ENCODE measurements at places on chromosomes 3 and 15. TPM values are rescaled to one million over a fixed set of nuclear protein-coding genes. Genes with fewer than 3 reads are reported as not detected.

SLC24A5 gene
- total RNA-seq: not detected

TRAT1 gene
- total RNA-seq: 61.0 TPM

RARB gene
- total RNA-seq: not detected

GRCh38 chr3:188662795-188663194 is 508.8 kb downstream of the LPP start:
- no peak overlapping the region for H3K4me3 ChIP-seq
- no peak for DNase-seq
- H3K27me3 ChIP-seq: no peaks in the 10 kb centered on the region
- peaks cover 8% of the 10 kb centered on the region for H3K4me1 ChIP-seq

DNA sequence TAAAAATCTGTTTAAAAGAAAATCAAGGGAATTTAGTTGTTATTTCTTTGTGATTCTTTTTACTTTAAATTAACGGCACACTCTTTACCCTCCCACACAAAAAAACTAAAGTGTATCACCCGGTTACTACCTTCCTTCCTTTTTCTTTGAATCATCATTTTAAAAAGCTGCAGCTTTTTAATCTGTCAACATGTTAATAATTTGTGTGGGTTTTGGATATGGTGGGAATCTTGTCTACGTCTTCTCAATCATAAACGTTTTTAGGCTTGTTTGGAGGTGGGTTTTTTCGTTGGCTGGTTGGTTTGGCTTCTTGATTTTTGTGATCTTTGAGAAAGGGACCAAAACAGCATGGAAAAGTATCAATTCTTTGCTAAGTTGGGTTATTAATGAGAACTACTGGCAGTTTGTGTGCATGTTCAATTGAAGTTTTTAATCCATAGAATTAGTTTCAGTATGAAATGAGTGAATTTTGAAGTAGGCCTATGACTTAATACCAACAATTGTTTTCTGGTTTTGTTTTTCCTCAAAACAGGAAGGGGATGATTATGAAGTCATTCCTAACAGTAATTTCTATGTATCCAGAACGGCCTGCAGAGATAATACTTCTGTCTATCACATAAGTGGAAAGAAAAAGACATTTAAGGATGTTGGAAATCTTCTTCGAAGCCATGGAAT is 4.5 kb downstream of the SMC4 start:
- peak overlapping the region; percentile 96 for H3K4me3 ChIP-seq
- no peak for DNase-seq

GRCh38 chr15:41840673-41841072 is 2.0 kb downstream of the PLA2G4B start:
- H3K27me3 ChIP-seq: no peaks in the 10 kb centered on the region
- no peak overlapping the region for H3K4me3 ChIP-seq
- H3K27ac ChIP-seq: no peak overlapping the region
- no peaks in the 10 kb centered on the region for H3K4me1 ChIP-seq

GRCh38 chr3:45566951-45567411 is 27.6 kb upstream of the LIMD1 start:
- H3K27ac ChIP-seq: peak overlapping the region; percentile 92
- no peak for DNase-seq
- H3K27me3 ChIP-seq: no peaks in the 10 kb centered on the region
- H3K36me3 ChIP-seq: no peaks in the 10 kb centered on the region

GRCh38 chr15:33608714-33609113 is 297.9 kb downstream of the RYR3 start:
- peaks cover 2% of the 10 kb centered on the region for H3K27me3 ChIP-seq
- H3K36me3 ChIP-seq: no peaks in the 10 kb centered on the region
- H3K27ac ChIP-seq: no peak overlapping the region
- DNase-seq: no peak
- no peaks in the 10 kb centered on the region for H3K4me1 ChIP-seq

DNA sequence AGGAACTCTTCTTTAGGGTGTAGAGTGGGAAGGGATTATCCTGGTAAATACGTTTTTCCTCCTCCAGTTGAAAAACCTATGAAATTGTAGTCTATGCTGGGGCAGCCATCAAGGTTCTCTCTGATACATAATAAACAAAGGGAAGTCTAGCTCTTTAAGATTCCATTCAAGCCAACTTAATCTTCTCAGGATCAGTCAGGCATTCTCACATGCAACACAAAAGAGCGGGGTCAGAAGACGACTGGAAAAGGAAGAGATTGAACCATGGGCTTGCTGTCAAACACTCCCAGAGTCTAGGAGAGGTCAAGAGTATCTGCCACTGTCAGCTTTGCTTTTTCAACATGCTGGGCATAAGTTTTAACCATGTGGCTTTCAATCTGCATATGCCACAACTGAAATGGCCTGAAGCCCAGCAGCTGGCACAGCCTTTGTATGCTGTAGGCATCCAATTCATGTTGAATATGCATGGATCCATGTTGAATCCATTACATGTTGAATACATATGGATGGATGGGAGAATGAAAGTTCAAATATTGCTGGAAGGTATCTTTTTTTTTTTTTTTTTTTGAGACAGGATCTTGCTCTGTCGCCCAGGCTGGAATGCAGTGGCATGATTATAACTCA is 8.5 kb downstream of the TRAT1 start:
- H3K36me3 ChIP-seq: peaks cover 58% of the 10 kb centered on the region
- DNase-seq: no peak

GRCh38 chr3:67662733-67663132 is 8.3 kb upstream of the SUCLG2 start:
- H3K4me1 ChIP-seq: peaks cover 27% of the 10 kb centered on the region
- no peaks in the 10 kb centered on the region for H3K27me3 ChIP-seq
- no peak for DNase-seq
- no peaks in the 10 kb centered on the region for H3K36me3 ChIP-seq
- no peak overlapping the region for H3K4me3 ChIP-seq

- peak overlapping the region; percentile 33 for H3K4me3 ChIP-seq
- no peaks in the 10 kb centered on the region for H3K36me3 ChIP-seq
- peaks cover 26% of the 10 kb centered on the region for H3K4me1 ChIP-seq
- no peaks in the 10 kb centered on the region for H3K27me3 ChIP-seq
- DNase-seq: peak; percentile 82
These were observed 104.1 kb upstream of the LPP start for GRCh38 chr3:188049606-188050530.

- no peak for DNase-seq
- H3K36me3 ChIP-seq: no peaks in the 10 kb centered on the region
These were observed 17.7 kb upstream of the GSK3B start for GRCh38 chr3:120111898-120112297.

DNA sequence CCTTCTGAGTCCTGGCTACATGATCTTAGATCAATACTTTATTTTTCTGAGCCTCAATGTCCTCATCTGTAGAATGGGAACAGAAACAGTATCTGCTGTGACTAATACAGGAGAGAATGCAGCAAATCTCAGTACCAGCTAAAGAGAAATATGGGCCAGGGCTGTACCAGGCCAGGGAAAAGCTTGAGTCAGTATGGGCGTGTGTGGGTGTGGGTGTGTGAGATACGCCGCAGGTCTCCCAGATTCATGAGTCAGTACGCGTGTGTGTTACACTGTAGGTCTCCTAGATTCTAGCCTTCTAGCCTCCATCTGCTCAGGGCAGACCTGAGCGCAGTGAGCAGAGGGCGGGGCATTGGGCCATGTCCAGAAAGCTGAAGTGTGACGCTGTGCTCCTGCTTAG is 15.2 kb downstream of the GNAI2 start:
- H3K4me3 ChIP-seq: no peak overlapping the region
- H3K27ac ChIP-seq: peak overlapping the region; percentile 80

DNA sequence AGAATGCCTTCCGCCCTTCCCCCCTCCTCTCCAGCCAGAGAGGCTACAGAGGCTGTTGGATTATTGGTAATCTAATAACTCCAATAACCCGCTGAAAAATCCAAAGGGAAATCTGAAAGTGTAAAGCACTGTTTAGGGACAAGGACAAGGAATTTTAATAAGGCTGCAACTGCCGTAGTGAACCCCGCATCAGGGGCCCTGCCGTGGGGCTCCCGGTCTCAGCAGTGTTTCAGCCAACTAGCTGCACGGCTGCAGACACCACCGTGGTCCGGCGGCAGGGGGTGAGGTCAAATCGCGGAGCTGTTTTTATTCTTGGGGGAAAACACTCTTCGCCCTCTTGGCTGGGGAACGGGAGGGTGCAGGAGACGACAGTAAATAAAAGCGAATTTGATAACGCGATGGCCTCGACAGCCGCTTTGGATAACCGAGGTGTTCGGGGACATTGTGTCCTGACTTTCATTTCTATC is 6.1 kb downstream of the BCL6 start:
- H3K27ac ChIP-seq: peak overlapping the region; percentile 99
- peak; percentile 82 for DNase-seq
- H3K36me3 ChIP-seq: peaks cover 25% of the 10 kb centered on the region
- no peaks in the 10 kb centered on the region for H3K27me3 ChIP-seq

DNA sequence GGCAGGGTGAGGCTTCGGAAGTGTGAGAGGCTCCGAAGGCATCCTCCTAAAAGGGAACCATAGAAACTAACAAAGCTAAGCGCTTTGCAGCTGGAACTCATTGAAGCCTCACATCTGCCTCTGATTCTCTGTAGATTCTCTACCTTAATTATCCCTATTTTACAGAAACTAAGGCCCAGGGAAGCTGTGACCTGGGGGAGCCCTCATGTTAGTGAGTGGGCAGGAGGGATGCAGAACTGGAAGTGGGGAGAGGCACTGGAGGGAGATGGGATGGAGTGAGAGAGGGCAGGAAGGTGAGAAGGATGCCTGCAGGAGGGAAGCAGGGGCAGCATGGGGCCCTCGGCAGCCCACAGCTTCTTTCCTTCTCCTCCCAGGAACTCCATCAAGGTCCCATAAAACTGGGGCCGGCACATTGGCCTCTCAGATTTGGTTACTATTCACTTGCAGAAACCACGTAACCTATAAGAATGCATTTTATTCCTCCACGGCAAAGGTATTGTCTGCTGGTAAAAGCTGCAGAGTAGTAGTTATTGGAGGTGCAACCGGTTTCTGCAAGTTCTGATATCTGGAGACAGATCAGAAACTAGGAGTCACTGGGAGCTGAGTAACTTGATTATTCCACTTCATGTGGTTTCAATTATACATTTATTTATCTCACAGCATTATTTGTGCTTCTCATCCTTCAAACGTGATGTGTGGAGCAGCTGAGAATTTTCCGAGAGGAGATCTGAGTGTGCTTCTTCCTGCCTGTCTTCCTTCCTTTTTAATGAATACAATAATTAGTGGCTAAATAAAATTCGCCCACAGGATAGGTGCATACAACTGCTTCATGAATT is 24.0 kb upstream of the CHCHD6 start:
- peaks cover 16% of the 10 kb centered on the region for H3K27me3 ChIP-seq
- H3K4me3 ChIP-seq: no peak overlapping the region
- peaks cover 3% of the 10 kb centered on the region for H3K4me1 ChIP-seq
- DNase-seq: no peak
- no peaks in the 10 kb centered on the region for H3K36me3 ChIP-seq

DNA sequence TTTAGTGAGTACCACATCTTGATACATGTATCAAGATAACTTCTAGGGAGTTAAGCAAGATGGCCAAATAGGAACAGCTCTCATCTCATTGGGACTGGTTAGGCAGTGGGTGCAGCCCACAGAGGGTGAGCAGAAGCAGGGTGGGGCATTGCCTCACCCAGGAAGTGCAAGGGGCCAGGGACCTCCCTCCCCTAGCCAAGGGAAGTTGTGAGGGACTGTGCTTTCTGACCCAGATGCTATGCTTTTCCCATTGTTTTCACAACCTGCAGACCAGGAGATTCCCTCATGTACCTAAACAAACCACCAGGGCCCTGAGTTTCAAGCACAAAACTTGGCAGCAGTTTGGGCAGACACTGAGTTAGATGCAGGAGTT is 665.0 kb upstream of the CBLB start:
- DNase-seq: peak; percentile 33
- no peak overlapping the region for H3K4me3 ChIP-seq
- H3K36me3 ChIP-seq: peaks cover 18% of the 10 kb centered on the region
- peaks cover 20% of the 10 kb centered on the region for H3K4me1 ChIP-seq
- H3K27ac ChIP-seq: peak overlapping the region; percentile 81

DNA sequence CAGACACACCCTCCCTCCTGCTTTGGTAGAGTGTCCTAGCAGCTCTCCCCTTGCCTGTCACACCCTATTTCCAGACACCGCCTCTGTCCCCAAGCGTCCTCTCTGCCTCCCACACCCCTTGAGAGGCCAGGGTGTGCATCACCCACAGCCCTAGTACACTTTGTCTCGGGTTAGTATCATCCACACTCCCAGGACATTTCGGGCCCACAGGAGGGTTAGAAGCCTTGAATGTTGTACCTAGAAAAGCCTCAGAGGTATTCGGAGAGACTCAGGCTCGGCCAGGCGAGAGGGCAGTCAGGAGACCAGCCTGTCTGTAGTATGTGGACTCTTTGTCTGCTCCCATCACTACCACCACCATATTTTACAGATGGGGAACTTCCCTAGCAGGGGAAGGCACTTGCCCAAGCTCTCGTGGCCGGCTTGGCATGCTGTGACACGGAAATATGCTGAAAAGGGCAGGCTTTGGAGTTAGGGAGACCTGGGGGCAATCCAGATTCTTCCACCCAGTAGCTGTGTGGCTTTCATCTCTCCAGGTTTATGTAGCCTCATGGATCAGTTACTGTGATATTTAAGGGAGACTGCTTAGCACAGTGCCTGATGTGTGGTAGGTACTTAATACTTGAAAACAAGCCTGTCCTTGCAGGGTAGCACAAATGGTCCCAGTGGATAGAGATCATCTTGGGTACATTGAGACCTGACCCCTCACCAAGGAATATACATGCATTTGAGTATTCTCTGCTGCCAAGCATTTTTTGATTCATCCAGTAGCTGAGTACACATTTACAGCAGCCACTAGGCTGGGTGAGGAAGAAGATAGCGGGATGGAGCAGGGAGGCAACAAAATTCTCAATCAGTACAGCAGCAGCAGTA is 1.4 kb downstream of the TMEM43 start:
- H3K27ac ChIP-seq: peak overlapping the region; percentile 95
- peaks cover 46% of the 10 kb centered on the region for H3K36me3 ChIP-seq
- H3K27me3 ChIP-seq: no peaks in the 10 kb centered on the region
- H3K4me3 ChIP-seq: peak overlapping the region; percentile 98
- H3K4me1 ChIP-seq: peaks cover 48% of the 10 kb centered on the region

- H3K36me3 ChIP-seq: no peaks in the 10 kb centered on the region
- peak; percentile 73 for DNase-seq
- H3K27ac ChIP-seq: no peak overlapping the region
- H3K4me3 ChIP-seq: no peak overlapping the region
These were observed 18.8 kb downstream of the PLA2G4F start for GRCh38 chr15:42137461-42138261.

DNA sequence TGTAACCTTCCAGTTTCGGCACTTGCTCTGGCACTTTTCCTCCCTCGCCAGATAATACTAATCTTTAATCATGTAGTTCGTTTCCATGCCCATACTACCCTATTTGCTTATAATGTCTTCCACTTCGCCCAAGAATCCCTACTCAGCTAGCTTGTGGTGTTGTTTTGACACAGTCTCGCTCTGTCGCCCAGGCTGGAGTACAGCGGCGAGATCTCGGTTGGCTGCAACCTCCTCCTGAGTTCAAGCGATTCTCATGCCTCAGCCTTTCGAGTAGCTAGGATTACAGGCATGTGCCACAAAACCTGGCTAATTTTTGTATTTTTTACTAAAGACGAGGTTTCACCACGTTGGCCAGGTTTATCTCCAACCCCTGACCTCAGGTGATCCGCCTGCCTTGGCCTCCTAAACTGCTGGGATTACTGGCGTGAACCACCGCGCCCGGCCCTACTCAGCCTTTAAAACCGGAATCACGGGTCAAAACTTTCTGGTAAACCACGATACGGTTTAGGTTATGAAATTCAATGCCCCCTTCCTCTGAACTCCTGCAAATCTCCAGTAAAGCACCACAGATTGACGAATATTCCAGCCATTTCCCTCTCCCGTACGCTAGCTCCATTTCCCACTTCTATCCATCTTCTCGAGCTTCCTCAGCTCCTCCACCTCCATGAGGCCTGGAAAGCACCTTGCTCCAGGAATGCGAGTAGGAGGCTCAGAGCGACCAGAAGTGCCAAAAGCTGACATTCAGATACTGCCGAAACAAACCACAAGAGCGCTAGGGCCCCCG is 878 bp upstream of the RAD51 start:
- H3K27me3 ChIP-seq: no peaks in the 10 kb centered on the region
- H3K27ac ChIP-seq: peak overlapping the region; percentile 100
- peak overlapping the region; percentile 100 for H3K4me3 ChIP-seq
